ENCODE measurements at places on chromosomes 2 and 18.

- no peak for DNase-seq
Observed at GRCh38 chr2:224442071-224442967, 40.4 kb upstream of the FAM124B start.

DNA sequence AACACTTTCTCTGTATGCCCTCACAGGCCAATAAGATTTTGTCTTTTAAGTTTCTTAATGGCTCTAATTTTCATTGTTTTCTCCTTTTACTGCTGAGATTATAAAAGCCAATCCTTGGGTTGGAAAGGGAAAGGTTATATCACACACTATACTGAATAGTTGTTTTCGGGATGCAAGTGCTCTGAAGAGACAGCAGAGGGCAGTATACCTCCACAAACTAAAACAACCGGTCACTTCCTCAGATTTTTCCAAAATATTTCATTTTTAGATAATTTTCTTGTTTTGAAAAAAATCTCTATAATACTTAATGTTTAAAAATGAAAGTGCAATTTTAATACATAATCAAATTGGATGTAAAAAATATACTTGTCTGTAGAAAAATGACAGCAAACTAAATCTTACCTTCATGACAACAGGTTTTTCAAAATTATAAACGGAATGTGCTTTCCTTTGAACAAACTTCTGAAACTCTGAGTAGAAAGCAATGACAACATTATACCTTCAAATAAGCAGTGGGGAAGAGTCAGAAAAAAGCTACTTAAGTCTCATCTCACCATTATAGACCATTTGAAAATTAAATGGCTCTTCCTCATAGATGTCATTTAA is 82.7 kb downstream of the ORC4 start:
- DNase-seq, result no peak

DNA sequence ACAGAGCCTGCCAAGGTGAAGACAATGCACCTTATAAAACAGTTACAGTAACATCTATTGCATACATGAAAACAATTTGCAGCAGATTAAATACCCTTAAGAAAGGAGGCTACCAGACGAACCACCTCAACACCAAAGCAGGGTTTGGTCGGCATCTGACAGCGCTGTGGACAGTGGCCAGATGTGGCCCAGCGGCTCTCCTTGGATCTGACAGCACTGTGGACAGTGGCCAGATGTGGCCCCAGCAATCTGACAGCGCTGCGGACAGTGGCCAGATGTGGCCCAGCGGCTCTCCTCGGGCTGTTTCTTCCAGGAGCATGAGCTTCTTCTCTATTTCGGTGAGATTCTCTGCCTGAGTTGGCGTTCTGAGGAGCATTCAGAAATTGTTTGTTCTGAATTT is 211.6 kb downstream of the ANKRD30B start:
- DNase-seq, result no peak

GRCh38 chr18:3162181-3162580 is 57.6 kb downstream of the MYOM1 start:
- no peak for DNase-seq

GRCh38 chr2:158120102-158120501 is 18.4 kb downstream of the UPP2 start:
- DNase-seq, result no peak

DNA sequence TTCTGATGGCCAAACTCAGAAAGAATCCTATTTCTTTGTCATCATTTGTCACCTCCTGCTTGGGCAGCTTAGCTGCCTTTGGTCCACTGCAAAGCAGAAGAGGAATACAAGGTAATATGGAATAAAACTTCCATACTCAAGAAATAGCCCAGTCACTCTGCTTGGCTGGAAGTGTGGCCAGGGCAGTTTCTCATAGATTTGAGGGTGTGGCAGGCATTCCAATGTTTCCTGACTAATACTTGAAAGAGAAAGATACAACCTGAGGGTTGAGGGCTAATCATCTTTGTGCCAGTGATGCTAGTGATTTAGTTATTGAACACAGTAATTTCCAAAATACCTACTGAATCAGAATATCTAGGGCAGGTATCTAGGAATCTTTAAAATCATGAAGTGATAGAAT is 83.1 kb downstream of the FAM161A start:
- DNase-seq, result no peak

GRCh38 chr2:215418064-215418963 is 17.6 kb downstream of the FN1 start:
- DNase-seq, result no peak

DNA sequence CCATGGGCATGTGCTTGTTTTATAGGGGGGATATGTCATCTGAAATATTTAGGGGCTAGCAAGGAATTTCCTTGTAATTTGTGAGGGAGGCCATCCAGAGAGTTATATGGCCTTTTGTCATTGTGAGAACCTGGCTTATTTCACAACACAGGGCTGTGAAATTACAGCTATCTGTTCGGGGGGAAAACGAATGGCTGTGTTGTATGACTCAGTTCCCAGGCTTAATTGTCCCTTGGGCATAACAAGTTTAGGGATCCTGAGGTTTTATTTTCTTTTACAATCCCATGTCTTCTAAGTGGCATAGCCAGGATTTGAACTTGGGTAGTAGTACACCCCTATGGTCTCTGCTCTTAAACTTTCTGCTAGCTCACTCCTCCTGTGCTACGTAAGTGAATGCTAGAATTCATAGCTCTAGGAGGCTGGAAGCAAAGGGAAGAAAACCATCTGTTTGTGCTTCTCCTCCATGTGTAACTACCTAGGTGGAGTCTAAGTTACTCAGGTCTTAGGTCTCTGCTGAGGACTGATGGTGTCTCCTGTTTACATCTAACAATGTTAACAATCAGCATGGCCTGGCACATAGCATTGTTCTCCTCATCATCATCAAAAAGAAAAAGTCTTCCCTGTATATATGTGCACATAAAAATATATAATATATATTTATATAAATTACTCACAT is 53.8 kb downstream of the SKA1 start:
- no peak for DNase-seq

DNA sequence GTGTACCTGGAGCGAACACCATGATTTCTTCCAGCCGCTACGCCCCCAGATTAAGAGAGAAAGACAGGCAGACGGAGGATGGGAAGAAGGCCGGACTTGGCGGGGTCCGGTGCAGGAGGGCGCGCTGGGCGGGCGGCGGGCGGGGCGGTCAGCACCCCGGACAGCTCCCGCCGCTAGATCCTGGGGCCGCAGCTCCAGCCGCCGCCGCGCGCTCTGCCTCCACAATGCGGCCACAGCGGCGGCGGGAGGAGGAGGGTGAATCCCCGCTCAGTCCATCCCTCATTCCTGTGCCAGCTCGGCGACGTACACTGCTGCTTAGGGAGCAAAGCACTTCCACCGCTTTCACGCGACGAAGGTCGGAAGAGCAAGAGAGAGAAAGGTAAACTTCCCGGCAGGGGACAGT is at the start of gene AKAIN1:
AKAIN1 (minus strand) TSS at position 226 of the 403 bp plus-strand sequence; CDS start at position 22, 204 bp downstream.
- peak; percentile 64 for DNase-seq

DNA sequence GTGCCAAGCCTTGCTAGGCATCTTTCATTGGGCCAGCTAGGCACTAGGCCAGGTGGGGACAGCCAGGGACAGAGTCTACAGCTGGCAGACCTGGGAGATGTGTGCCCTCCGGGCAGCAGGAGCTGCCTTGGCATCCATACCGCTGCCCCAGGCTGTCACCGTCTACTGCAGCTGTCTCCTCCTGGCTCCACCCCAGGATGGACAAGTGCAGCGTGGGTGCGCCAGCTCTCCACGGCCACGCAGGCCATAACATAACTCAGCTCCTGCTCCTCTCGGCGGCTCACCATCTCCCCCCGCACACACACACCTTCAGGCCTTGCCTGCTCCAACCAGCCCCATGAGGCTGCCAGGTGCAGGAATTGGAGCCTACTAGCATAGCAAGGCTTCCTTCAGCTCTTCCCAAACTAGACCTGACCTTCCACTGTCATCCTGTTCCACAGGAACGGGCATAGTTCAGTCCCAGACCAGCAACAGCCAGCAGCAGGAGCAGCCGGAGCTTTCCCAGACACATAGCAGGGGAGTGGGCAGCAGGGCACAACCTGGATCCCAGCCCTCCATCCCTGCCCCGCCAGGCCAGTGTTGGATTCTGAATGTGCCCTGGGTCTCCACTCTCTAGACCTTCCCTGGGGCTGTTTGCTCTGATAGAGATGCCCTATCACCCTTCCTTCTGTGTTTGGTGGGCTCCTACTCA is 2.5 kb upstream of the ADRA2B start:
- no peak for DNase-seq

- no peak for DNase-seq
Observed at GRCh38 chr18:21502661-21503060, 97.8 kb downstream of the ESCO1 start.

DNA sequence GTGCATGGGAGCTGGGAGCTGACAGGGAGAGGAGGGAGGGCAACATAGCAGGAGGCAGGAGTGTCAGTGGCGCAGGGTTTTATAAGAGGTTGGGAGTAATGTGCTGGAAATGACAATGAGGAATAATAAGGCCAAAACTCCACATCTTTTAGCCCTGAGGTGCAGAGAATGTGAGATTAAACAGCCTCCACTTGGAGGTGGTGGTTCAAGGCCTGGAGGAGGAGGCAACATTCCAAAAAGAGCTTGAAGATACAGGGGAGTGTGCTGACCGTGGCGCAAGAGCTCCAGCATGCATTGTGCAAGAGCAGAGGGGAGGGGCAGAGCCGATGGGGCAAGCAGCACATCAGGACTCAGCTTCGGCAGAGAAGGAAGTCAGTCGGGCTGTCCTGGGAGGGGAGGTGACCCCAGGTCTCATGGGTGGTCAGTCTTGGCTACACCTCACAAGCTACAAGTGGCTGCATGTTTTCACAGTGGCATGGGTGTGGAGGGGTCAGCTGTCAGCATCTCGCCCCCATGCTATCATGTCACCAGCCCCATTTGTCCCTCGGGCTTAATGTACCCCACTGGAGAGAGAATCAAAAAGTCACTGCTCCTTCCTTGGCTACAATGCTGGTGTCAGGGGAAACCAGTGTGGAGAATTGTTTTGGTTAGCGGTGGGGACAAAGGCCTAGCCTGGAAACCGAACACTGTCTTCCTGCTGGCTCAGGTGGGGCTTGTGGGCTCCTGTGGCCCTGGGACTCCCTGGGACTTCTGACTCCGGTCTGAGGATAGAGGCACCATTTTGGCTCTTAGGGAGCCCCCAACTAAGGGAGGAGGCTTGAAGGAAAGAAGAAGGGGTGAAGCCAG is 208.0 kb downstream of the ZFP36L2 start:
- DNase-seq, result no peak

GRCh38 chr2:197128126-197128525 is 182.5 kb downstream of the ANKRD44 start:
- no peak for DNase-seq

DNA sequence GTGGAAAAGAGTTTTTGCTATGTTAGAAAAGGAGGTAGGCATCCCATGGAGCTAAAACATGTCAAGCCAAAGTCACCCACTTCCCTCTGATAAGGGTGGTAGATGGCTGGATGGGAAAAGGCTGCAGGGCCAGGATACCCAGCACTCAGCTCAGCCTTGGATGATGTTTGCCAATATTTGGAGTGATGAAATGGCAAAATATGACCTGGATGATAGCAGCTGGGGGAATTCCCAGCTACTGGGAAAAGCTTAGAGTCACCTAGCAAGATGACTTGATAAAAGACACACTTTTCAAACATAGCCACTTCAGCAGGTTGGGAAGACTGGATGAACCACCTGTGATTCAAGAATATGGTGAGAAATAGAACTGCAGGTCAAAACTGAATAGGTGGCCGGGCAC is 10.1 kb downstream of the RFX8 start:
- no peak for DNase-seq

DNA sequence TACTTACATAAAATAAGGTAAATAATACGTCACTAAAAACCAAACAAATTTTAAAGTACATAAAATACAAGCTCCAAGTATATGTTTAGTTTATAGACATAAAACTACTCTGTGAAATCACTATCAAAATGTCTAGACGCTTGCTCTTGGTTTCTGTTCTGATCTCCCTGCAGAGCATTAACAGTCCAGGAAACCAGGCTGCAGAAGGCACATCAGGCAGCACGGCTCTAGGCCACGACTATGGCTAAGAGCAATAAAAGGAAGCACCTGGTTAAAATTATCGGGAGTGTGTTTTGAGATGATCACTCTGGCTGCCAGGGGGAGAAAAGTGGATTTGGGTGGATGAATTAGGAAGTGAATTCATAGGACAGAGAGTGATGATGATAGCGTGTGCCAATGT is 196.0 kb upstream of the SPHKAP start:
- no peak for DNase-seq

- no peak for DNase-seq
Observed at GRCh38 chr2:26479131-26479788, 1.3 kb upstream of the OTOF start.

- DNase-seq, result no peak
Observed at GRCh38 chr18:10130606-10131005, 216.8 kb downstream of the VAPA start.

- DNase-seq, result no peak
Observed at GRCh38 chr2:62741954-62742722, 36.6 kb downstream of the EHBP1 start.

- no peak for DNase-seq
Observed at GRCh38 chr2:105076121-105076520, 38.3 kb downstream of the MRPS9 start.

DNA sequence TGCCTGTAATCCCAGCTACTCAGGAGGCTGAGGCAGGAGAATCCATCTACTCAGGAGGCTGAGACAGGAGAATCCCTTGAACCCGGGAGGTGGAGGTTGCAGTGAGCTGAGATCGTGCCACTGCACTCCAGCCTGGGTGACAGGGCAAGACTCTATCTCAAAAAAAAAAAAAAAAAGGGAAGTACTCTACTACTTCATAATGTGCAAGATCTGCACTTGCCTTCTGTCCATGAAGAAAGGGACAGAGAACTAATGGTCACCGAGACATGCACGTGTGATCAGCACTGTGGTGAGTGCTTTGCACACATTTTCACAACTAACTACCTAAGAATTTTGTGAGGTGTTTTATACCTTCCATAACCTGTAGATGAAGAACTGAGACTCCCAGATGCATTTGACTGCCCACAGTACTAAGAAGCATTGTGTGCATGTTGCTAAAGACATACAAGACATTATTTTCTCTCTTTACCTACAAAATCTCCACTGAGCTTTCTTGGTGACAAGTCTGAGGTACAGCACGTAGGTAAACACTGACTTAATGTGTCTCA is 784.8 kb upstream of the ID2 start:
- no peak for DNase-seq

Measured in NCI-H510A (cell line).